Left lung (tissue), 14 donors: ENCODE measurements at places on chromosomes 1 and 21. TPM values are rescaled to one million over a fixed set of nuclear protein-coding genes. Genes with fewer than 3 reads are reported as not detected.

The MTARC1 gene
- polyA plus RNA-seq = 21.7 TPM

The CHIT1 gene
- 0.42 TPM for polyA plus RNA-seq

- DNase-seq = no peak
Observed at GRCh38 chr1:176923283-176923682, 241.2 kb downstream of the ASTN1 start.

DNA sequence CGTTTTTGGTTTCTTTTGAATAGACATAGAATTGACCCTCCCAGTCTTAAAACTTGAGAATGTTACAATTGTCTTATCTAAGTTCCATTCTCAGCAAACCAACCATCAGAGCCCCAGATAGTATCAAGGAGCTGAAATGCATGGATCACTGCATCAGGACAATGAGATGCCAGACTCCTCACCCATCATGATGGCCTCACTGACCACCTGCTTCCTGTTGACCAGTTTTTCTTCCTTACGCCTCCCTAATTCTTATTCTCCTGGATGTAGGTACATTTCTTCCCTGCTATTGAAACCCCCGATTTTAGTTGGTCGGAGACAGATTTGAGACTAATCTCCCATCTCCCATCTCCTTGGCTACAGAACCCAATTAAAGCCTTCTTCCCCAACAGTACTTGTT is 17.7 kb downstream of the MATN1 start:
- no peak for DNase-seq

- DNase-seq = no peak
Observed at GRCh38 chr1:184418652-184419349, 32.0 kb downstream of the C1orf21 start.

DNA sequence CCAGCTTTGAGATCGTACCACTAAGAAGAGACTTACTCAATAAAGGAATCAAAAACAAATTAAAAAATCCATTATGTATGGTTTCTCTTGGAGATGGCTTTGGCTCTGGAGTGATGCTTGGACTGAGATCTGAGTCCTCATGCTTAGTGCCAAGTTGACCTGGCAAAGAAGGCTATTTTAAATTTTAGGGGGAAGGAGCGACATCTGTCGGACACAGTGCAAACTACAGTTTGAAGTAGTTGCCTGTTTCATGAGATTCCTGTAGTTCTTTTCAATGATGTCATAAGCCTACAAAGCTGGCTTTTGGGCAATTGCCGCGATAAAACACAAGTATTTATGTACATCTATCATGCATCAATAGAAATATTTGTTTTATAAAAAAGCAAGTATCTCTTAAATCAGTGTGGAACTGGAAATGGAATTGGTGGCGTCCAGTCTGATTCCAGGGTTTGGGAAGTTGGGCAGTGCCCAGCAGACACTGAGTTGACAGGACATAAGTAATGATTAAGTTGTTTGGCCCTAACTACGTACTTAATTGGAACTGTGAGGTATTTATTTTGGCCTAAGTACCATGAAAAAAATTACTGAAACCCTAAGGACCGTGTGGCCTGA is 50.0 kb downstream of the TBCE start:
- no peak for DNase-seq
